ENCODE measurements at places on chromosomes 1 and 21.

- peak; percentile 25 for DNase-seq
Measured at GRCh38 chr1:159999204-159999603, 32.6 kb downstream of the PIGM start.

DNA sequence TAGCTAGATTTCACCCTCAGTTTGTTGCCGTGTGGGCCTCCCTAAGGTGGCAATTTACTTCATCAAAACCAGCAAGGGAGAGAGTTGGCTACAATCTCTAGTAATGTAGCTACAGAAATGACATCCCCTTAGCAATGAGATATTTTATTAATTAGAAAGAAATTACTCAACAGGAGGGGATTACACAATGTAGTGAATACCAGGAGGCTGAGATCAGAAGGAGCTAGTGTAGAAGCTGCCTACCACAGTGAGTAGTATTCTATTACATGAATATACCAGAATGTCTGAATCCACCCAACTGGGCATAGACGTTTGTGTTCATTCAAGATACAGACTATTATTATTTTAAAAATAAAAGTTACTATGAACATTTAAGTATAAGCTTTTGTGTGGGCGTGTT, 868.2 kb upstream of the CXADR start:
- peak; percentile 54 for DNase-seq

DNA sequence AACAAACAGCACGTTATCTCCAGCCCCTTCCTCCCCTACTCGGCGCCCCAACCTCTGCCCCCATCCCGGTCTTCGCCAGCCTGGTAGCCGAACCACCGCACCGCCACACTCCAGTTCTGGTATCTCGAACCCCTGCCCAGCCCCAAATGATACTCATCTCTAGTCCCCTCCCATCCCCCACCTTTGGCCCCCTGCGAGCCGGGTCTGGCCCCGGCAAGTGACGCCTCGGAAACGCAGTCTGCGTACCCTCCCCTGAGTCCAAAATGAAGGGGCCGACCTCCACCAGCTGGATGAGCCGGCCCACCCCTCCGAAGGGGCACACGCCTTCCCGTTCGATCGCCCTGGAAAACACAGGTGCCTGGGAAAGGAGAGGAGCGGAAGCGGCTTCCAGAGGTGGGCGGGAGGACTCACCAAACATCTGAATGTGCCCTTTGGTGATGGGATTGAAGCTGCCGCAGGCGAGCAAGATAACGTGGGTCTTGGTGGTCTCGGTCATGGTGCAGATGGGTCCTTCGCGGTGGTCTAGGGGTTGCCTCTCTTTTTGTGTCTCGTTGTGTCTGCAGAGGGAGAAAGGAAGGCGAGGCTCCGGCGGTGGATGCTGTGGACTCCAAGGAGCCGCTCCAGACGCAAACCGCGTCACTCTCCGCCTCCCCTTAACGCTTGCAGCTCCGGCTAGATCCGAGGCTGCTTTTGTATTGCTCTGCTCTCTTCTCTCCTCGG, at the start of gene NMNAT2:
NMNAT2 (minus strand) TSS at position 609 of the 720 bp plus-strand sequence; CDS start at position 496, 113 bp downstream.
- DNase-seq: no peak

DNA sequence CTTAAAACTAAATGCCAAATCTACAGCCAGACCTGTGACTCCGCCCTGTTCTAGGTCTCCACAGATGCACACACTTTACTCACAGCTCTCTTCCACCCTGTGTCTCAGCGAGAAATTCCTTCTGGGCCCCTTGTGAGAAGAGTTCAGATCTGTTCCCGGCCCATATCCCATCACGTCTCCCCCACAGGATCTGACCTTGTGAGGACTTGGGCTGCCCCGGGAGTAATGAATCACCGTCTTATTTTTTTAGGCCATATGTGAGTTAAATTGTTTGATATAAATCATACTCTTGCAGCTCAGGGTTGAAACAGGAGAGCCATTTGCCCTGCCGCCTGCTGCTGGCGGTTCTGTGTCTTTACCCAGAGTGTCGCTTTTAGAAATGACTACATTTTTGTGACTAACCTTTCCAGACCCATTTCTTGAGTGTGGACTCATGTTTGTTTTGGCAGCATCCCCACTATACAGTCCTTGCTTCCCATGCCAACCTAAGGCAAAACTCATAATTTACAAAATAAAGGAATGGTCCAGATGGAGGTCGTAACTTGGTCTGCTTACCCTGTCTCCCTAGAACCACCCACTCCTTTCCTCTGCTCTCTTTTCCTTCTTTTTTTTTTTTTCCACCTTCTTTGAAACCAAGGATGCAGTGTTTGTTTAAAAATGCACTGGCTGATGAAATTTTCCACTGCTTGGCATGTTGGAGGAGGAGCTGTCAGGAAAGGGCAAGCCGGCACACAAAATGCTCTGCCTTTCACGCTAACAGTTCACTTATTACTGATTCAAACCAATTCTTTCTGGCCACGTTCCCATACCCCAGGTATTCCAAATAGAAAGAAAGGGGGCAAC, 98.0 kb upstream of the C1orf105 start:
- peak; percentile 99 for DNase-seq

GRCh38 chr1:244314921-244315559, 136.7 kb downstream of the ADSS2 start:
- peak; percentile 26 for DNase-seq

GRCh38 chr1:212595229-212595628, 13.3 kb upstream of the ATF3 start:
- DNase-seq: no peak

GRCh38 chr1:239537795-239538194, 151.4 kb downstream of the CHRM3 start:
- DNase-seq: no peak

GRCh38 chr1:6171548-6172124, 8.5 kb downstream of the CHD5 start:
- no peak for DNase-seq

GRCh38 chr1:167676916-167677848, 44.6 kb upstream of the MPZL1 start:
- DNase-seq: no peak

DNA sequence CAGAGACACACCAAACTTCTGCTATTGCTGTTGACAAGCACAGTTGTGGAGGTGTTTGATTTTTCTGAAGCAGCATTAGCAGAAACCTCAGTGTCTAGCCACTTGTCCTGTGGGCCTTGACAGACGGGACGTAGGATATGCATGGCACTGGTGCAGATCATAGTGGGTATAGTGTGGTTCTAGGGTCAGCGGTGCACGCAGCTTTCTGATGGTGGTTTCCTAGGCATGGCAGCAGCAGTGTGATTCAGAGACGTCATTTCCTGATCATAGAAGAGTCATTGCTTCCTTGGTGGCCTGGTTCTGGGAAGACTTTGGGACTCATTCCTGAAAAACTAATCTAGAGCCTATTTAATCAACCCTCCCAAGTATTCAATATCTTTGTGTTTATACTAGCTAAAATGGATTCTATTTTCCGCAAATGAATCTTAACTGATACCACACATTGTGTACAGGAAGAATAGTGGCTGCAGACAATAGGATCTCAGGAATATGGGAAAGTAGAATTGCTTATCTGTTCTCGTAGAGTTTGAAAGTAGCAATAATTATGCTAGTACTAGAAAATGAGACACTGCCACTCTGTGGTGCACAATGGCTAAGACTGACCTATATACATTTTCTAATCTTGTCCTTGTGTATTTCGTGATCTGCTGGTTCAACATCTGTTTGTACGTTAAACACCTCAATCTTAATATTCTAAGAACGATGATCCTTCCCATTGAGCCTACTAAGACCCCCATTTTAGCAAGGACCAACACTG, 2.8 kb upstream of the USP1 start:
- DNase-seq: no peak

GRCh38 chr1:152768847-152769533, 6.0 kb upstream of the LCE1F start:
- DNase-seq: no peak

GRCh38 chr1:30148676-30149075, 574.7 kb downstream of the MATN1 start:
- no peak for DNase-seq

DNA sequence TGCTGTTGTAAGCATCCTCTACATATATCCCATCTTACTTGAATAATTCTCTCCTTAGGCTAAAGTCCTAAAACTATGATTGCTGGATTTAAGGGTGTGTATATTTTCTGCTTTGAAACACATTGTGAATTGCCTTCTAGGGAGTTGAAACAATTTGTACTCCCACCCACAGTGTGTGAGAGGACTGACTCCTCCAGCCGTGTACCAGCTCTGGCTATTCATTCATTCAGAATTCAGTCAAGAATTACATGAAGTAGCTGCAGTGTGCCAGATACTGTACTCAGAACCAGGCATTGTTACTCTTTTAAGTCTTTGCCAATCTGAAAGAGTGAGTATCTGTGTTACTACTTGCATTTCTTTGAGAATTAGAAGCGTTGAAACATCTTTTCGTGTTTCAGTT, 135.0 kb downstream of the DHRS3 start:
- no peak for DNase-seq
